ENCODE measurements at places on chromosomes 11 and 22. TPM values are rescaled to one million over a fixed set of nuclear protein-coding genes. Genes with fewer than 3 reads are reported as not detected.

DNA sequence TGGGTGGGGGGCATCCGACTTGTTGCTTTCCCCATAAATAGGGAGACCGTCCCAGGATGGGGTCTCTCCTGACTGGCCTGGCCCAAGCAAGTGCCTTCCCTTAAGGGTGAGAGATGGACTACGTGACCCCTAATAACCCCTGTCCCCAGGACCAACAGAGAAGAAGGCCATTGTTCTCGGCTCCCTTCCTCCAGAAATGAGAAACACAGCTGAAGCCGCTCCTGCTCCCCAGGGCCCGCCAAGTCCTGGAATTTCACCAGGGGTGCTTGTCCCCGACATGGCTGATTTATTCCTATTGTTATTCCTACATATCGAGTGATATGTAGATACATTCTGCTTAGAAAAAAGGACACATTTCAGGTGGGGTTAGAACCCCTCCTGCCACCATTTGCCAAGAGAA lies 100.8 kb downstream of the TP53I11 start:
- H3K4me1 ChIP-seq = peaks cover 8% of the 10 kb centered on the region
- no peak overlapping the region for H3K4me3 ChIP-seq
- no peaks in the 10 kb centered on the region for H3K27me3 ChIP-seq

- H3K4me1 ChIP-seq = no peaks in the 10 kb centered on the region
- no peak overlapping the region for H3K27ac ChIP-seq
- peak; percentile 19 for DNase-seq
These were observed 275.3 kb downstream of the C11orf87 start for GRCh38 chr11:109697140-109697843.

The CD3D gene
- not detected for total RNA-seq

DNA sequence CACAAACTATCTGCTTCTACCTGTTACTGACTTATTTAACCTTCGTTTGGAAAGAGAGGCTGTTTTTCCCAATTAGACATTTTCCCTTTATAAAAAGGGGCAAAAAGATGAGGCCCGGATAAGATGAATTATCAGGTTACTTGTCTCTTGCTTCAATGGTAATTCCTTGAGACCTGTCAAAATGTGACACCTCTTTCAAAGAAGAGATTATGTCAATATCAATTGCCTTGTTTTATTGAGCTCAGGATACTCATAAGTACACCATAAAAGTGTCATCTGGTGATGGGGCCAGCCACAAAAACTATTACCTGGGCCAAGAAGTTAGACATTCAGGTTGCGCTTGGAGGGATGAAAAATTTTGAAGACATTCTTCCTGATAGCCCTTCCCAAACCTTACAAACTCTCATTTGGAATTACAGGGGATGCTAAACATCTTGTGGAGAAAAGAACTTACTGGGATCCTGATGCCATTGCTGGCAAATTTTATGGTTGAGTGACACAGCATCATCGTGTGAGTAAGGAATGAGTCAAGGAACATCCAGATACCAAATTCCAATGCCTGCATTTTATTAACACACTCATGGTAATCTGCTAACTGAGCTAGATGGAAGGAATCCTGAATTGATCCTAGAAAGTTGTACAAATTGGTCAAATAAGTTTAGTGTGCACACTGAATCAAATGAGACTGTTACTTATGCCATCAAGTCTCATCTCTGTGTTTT lies 1071.2 kb downstream of the LRRC4C start:
- no peak for DNase-seq
- no peaks in the 10 kb centered on the region for H3K4me1 ChIP-seq
- H3K4me3 ChIP-seq = no peak overlapping the region
- no peaks in the 10 kb centered on the region for H3K27me3 ChIP-seq
- no peak overlapping the region for H3K27ac ChIP-seq
- H3K36me3 ChIP-seq = no peaks in the 10 kb centered on the region

The OR51E2 gene
- not detected for total RNA-seq

- DNase-seq = no peak
- no peak overlapping the region for H3K4me3 ChIP-seq
- H3K27me3 ChIP-seq = no peaks in the 10 kb centered on the region
- H3K4me1 ChIP-seq = no peaks in the 10 kb centered on the region
- no peak overlapping the region for H3K27ac ChIP-seq
- H3K36me3 ChIP-seq = no peaks in the 10 kb centered on the region
These were observed 9.2 kb downstream of the MUC2 start for GRCh38 chr11:1083621-1084551.

- H3K27me3 ChIP-seq = no peaks in the 10 kb centered on the region
- no peaks in the 10 kb centered on the region for H3K4me1 ChIP-seq
- H3K36me3 ChIP-seq = no peaks in the 10 kb centered on the region
These were observed 883.5 kb downstream of the OPCML start for GRCh38 chr11:132648851-132649250.

- no peaks in the 10 kb centered on the region for H3K36me3 ChIP-seq
- no peak for DNase-seq
- no peaks in the 10 kb centered on the region for H3K4me1 ChIP-seq
These were observed 7.0 kb upstream of the SWAP70 start for GRCh38 chr11:9656864-9657263.

- no peak overlapping the region for H3K27ac ChIP-seq
- H3K27me3 ChIP-seq = peaks cover 6% of the 10 kb centered on the region
- no peak overlapping the region for H3K4me3 ChIP-seq
- H3K36me3 ChIP-seq = no peaks in the 10 kb centered on the region
- DNase-seq = no peak
- peaks cover 19% of the 10 kb centered on the region for H3K4me1 ChIP-seq
These were observed 53.5 kb downstream of the CYTH4 start for GRCh38 chr22:37335806-37336199.

DNA sequence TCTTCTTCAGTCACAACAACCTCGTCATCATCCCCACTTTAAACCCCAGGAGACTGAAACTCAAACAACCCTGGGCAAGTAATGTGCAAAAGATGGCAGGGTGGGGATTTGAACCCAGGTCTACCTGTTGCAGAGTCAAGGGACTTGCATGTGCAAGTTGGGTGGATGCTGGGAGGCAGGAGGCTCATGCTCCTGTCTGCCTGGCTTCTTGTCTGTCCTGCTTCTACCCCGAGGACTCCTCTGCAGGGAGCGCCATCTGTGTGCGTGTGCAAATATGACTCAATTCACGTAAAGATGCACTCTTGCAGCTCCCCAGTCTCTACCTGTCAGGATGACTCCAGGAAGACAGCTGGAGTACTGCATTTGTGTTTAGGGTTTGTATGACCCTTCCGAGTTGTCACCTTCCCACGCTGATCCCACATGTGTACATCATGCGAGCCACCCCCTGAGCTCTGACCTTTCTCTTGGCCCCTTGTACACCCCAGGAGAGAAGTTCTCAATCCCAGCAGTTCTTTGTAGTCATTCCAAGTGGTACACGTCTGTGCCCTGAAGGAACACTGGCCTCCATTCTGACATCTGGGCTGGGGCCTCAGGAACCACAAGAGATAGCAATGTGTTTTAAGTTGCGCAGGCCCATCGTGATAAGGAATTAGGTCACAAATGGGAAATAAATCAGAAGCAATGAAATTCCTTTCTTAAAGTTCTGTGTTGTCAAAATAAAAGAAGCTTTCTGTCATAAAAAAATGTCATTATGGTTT lies 95.7 kb downstream of the CWC15 start:
- no peaks in the 10 kb centered on the region for H3K4me1 ChIP-seq
- H3K27ac ChIP-seq = no peak overlapping the region
- H3K36me3 ChIP-seq = 0 out of 2 replicates have a peak, but pooled peaks cover 6% of the 10 kb centered on the region

DNA sequence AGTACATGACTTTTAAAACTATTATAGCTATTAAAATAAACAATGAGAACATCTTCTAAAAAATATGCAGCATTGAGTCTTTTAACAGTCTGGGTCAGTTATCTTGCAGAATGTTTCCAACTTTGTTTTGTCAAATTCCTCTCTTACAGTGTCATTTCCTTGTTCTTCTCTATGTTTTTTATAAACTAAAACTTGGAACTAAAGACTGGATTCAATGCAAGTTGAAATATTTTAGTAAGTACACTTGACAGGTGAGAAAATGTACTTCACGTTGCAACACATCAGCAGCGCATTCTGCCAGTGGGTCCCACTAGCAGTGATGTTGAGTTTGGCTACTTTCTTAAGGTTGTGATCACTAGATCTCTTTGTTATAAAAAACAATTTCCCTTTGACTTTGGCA lies 1407.6 kb upstream of the RAG2 start:
- H3K4me3 ChIP-seq = no peak overlapping the region
- no peaks in the 10 kb centered on the region for H3K27me3 ChIP-seq
- no peaks in the 10 kb centered on the region for H3K4me1 ChIP-seq

DNA sequence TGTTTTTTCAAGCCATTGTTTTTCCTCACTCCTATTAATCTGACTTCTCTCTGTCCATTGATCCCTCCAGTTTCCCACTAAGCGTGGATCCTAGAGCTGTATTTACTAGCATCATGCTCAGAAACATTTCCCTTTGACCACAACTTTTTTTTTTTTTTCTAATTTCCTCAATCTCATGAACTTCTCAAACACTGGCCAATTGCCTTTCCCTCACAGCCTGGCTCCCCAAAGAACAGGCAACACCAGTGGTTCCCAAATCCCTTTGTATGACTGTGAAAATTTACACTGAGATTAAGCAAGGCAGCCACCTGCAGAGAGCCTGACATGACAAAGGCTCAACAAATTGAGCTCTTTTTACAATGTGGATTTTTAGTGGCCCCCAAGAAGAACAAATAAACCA lies 1.4 kb upstream of the TPP1 start:
- H3K4me1 ChIP-seq = no peaks in the 10 kb centered on the region
- H3K36me3 ChIP-seq = no peaks in the 10 kb centered on the region
- no peaks in the 10 kb centered on the region for H3K27me3 ChIP-seq

The TAF6L gene
- total RNA-seq = 29.6 TPM

GRCh38 chr11:6724013-6724412 lies 40.9 kb upstream of the MRPL17 start:
- no peaks in the 10 kb centered on the region for H3K4me1 ChIP-seq
- no peak overlapping the region for H3K27ac ChIP-seq
- H3K27me3 ChIP-seq = no peaks in the 10 kb centered on the region
- H3K36me3 ChIP-seq = no peaks in the 10 kb centered on the region

The HORMAD2 gene
- total RNA-seq = not detected

The BEST1 gene
- 0.23 TPM for total RNA-seq

- H3K36me3 ChIP-seq = peaks cover 4% of the 10 kb centered on the region
- no peak for DNase-seq
- no peak overlapping the region for H3K27ac ChIP-seq
- H3K27me3 ChIP-seq = peaks cover 4% of the 10 kb centered on the region
- H3K4me3 ChIP-seq = no peak overlapping the region
These were observed 1.9 kb upstream of the NDUFV1 start for GRCh38 chr11:67604815-67605214.

GRCh38 chr11:100739666-100740065 lies 52.6 kb downstream of the ARHGAP42 start:
- no peak for DNase-seq
- H3K4me1 ChIP-seq = peaks cover 27% of the 10 kb centered on the region
- H3K4me3 ChIP-seq = no peak overlapping the region
- H3K27ac ChIP-seq = no peak overlapping the region

- H3K27me3 ChIP-seq = no peaks in the 10 kb centered on the region
- peak; percentile 58 for DNase-seq
- H3K27ac ChIP-seq = peak overlapping the region; percentile 78
- H3K36me3 ChIP-seq = peaks cover 3% of the 10 kb centered on the region
These were observed 2.7 kb downstream of the CDC42BPG start for GRCh38 chr11:64841592-64842365.

- H3K4me3 ChIP-seq = no peak overlapping the region
- peaks cover 24% of the 10 kb centered on the region for H3K4me1 ChIP-seq
- no peak overlapping the region for H3K27ac ChIP-seq
These were observed 45.0 kb downstream of the LARGE1 start for GRCh38 chr22:33875316-33875715.

DNA sequence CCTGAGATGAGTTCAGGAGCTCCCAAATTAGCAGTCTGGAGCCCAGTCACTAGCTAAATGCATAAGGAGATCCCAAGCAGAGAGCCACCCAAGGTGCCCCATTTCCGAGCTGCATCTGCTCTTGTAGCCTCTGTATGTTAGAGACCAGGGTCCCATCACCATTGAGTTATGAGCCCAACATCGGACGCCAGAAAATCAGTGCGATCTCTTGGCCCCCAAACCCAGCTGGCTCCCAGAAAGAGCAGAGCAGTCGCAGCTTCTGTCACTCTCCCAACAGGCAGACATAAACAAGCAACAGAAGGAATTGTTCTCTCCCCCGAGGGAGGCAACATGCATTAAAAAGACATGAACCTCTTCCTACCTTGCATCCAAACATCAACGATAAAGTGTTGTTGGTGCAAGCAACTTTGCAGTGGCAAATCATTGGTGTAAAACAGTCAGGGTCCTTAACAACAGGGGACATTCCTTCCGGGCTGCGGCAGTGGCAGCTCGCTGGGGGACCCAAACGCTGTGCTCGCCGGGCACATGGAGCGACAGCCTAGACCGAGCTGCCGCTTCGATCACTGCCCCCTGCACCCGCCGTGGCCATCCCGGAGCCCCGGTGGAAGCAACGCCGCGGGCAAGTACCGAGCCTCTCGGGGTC lies 907.1 kb downstream of the DLG2 start:
- H3K4me1 ChIP-seq = peaks cover 3% of the 10 kb centered on the region
- H3K27ac ChIP-seq = no peak overlapping the region
- no peaks in the 10 kb centered on the region for H3K27me3 ChIP-seq
- peak overlapping the region; percentile 65 for H3K4me3 ChIP-seq

DNA sequence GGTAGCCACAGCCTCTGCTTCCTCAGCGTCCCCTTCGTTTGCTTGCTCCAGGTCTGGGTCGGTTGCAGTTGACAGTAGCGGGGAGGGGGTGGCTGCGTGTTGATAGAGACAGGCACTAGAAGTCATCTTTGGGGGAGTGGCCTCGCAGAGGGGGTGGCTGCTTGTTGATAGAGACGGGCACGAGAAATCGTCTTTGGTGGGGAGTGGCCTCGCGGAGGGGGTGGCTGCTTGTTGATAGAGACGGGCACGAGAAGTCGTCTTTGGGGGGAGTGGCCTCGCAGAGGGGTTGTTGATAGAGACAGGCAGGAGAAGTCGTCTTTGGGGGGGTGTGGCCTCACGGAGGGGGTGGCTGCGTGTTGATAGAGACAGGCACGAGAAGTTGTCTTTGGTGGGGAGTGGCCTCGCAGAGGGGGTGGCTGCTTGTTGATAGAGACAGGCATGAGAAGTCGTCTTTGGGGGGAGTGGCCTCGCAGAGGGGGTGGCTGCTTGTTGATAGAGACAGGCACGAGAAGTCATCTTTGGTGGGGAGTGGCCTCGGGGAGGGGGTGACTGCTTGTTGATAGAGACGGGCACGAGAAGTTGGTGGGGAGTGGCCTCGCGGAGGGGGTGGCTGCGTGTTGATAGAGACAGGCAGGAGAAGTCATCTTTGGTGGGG lies 328.3 kb downstream of the TBC1D22A start:
- no peaks in the 10 kb centered on the region for H3K27me3 ChIP-seq
- no peaks in the 10 kb centered on the region for H3K4me1 ChIP-seq
- DNase-seq = no peak

DNA sequence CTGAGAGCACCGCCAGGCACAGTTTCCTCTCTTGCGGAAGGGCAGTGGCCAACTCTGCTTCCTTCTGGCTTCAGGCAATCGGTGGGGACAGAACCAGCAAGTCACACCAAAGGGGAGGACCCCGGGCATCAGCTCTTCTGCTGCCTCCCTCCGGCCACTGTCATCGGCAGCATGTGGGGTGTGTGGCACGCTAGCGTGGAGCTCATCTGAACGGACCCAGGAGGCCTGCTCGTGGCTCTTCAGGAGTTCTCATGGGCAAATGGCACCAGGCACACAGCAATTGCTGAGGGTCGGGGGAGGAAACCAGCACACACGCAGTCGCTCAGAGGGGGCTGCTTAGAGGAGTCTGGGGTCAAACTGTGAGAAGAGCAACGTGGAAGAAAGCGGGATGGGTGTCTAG lies 26.9 kb downstream of the B3GAT1 start:
- no peak overlapping the region for H3K27ac ChIP-seq
- peaks cover 7% of the 10 kb centered on the region for H3K36me3 ChIP-seq
- no peaks in the 10 kb centered on the region for H3K27me3 ChIP-seq
- H3K4me3 ChIP-seq = no peak overlapping the region
